CD4-positive, alpha-beta T cell treated with Interleukin-1 beta for 1 hour (primary cell): ENCODE measurements at places on chromosomes 1 and 21.

GRCh38 chr1:71522721-71523120, 441.9 kb upstream of the ZRANB2 start:
- DNase-seq, result no peak

- DNase-seq, result no peak
Measured at GRCh38 chr1:230384380-230385157, 41.6 kb downstream of the PGBD5 start.

- no peak for DNase-seq
Measured at GRCh38 chr1:84504580-84505492, 1.4 kb upstream of the SPATA1 start.

DNA sequence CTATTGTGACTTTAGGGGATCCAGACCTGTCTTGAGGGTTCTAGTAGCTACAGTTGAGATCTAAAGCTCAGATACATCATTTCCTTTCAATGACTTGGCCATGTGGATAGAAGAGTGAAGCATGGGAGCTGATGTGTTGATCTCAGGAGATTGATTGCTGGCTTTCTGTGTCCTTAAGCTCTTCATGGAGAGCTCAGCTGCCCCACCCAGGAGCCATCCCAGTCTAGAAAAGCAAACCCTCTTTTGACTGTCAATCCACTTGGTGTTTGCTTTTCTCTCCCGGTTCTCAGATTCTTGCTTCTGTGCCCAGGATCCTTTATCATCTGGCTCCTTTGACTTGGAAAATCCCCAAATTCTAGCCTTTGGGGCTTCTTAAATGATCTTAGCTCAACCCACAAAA, 87.2 kb downstream of the ATP1A1 start:
- DNase-seq, result no peak

DNA sequence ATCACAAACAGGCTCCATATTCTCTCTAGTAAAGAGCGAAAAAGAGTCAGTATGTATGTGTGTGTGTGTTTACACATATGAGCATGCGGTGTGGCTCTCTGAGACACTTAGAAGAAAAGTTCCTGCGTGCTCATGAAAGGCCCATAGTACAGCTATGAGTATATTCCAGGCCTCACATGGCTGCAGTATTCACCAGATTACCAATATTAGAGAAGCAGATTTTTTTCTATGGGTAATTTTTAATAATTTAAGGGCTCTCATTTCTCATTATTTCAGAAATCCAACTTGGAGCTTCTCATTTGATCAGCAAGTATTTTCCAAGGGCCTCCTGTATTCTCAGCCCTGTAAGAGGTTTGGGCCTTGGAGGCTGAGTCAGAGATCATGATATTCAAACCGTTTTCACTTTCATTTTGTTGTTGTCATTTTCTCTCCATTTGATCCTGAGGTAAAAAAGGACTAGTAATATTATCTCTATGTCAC, 232.9 kb upstream of the SGIP1 start:
- peak; percentile 61 for DNase-seq

GRCh38 chr1:66556161-66556611, 22.2 kb downstream of the SGIP1 start:
- no peak for DNase-seq

DNA sequence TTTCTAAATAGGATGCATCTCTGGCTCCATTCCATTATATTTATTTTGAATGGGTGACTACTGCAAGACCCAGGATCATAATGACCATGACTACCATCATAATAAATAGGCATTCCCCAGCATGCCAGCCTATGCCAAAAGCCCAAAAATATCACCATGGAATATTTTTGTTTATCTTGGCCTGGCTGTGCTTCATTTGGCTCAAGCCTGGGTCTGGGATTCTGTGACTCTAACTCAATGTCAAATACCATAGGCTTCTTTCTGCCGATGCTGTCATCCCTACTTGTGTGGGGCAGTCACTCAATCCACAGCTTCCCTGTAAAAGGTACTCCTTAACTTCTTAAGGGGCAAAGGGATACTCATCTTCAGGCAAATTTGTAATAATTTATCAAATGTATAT, 66.6 kb downstream of the DIRAS3 start:
- no peak for DNase-seq

DNA sequence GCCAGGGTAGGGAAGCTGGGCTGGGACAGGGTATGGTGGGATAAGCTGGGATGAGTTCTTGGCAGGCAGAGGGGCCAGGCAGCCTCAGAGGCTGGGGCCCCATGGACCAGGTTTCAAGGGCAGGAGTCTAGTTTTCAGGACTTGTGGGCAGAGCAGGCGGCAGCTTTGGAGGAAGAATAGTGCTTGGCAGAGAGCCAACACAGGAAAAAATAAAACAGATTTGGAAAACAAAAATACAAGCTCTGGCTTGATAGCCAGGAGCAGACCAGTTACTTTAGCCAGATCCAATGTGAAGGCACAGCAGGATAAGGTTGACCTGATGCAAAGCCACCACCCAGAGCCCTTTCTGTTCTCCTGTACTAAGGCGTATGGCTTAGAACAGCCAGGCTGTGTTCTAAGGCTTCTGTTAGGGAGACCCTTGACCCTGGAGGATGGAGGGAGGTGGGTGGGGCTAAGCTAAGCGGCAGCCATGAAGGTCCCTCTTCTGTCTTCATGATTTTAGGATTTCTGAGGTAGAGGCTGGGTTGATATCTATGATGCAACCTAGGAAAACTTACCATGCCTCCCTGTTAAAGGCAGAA, 5.5 kb downstream of the TRAF5 start:
- no peak for DNase-seq

DNA sequence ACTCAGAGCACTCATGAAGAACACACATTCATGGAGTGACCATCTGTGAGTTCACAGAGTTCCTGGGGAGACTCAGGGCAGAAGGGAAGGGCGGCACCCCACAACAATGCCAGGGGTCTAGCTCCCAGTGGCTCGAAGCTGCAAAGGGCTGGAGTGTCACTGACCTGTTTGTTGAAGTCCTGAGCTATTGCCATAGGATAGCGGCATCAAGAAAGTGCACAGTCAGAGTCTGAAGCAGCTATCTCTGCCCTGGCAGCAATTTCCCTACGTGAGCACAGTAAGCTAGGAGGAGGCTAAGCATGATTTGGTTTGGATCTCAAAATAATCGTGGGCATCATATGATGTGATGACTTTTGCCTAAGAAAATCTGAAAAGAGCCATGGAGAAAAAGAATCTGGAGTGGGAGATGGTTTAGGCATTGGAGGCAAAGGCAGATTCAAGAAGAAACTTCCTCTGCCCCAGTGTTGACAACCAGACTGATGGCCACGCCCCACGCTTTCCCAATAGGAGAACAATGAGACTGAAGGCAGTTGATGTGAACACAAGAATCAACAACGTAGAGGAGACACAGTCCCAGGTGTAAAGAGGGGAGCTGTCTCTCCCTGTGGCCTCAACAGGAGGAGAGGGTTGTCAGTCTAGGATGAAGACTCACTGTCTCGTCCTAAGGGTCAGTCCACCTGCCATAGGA, 100.0 kb upstream of the SLC25A33 start:
- peak; percentile 7 for DNase-seq

DNA sequence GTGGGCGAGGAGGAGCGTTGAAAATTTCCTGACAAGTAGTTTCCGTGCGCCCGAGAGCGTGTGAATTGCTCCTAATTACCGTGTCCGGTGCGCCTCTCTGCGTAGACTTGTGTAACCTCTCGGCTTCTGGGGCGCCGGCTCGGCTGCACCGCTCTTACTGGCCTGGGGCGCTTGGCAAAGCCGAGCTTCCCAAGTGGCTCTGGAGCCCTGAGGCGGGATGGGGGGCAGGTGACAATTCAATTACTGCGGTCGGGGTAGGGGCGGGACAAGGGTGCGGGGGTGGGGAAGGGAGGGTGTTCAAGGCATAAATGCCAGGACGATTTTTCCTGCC, 392 bp upstream of the DMRTA2 start:
- no peak for DNase-seq

- DNase-seq, result no peak
Measured at GRCh38 chr1:232016616-232017015, 390.0 kb downstream of the DISC1 start.

GRCh38 chr21:45465105-45465504, 60.1 kb downstream of the COL18A1 start:
- no peak for DNase-seq

GRCh38 chr1:37475380-37476086, 1.2 kb downstream of the ZC3H12A start:
- DNase-seq, result peak; percentile 32

GRCh38 chr1:5376538-5377247, 615.5 kb downstream of the NPHP4 start:
- no peak for DNase-seq

DNA sequence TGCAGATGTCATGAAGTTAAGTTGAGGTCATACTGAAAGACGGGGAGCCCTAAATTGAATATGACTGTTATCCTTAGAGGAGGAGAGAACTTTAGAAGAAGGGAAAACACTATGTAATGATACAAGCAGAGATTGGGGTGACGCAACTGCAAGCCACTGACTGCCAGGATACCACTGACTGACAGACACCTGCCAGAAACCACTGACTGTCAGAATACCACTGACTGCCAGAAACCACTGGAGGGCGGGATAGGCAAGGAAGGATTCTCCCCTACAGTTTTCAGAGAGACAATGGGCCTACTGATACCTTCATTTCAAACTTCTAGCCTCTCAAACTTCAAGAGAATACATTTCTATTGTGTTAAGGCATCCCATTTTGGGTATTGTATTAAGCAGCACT, 388.7 kb downstream of the USH2A start:
- DNase-seq, result no peak

GRCh38 chr1:185487026-185487425, 170.0 kb upstream of the IVNS1ABP start:
- DNase-seq, result no peak

- no peak for DNase-seq
Measured at GRCh38 chr21:43893536-43894205, 28.6 kb downstream of the AGPAT3 start.

- no peak for DNase-seq
Measured at GRCh38 chr21:17925899-17926298, 106.7 kb upstream of the C21orf91 start.

- no peak for DNase-seq
Measured at GRCh38 chr21:31470896-31471694, 127.0 kb upstream of the TIAM1 start.
